ENCODE measurements at places on chromosomes 16 and 17. TPM values are rescaled to one million over a fixed set of nuclear protein-coding genes. Genes with fewer than 3 reads are reported as not detected.

Gene GPR139
- not detected for total RNA-seq

DNA sequence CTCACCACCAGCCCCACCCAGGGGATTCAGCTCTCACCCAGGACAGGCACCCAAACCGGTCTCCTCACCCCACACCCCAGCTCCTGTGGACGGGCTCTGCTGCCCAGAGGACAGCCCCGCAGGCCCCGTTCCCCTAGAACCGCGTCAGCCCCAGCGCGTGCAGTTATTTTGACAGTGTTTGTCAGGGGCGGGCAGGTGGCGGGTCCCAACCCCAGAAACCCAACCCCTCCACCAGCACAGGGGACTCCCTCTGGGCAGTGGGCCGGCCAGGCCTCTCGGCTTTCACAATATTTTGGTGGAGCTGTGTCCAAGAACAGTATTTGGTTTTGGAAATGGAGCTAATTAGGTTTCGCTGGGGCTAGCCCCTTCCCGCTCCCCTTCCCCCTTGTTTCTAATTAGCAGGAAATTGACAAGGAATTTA is 44.8 kb downstream of the BAHCC1 start:
- H3K27ac ChIP-seq, result no peak overlapping the region
- H3K4me1 ChIP-seq, result peaks cover 9% of the 10 kb centered on the region
- no peaks in the 10 kb centered on the region for H3K36me3 ChIP-seq
- H3K27me3 ChIP-seq, result no peaks in the 10 kb centered on the region

Gene PRR15L
- 0.44 TPM for total RNA-seq

Gene MON1B
- 81.9 TPM for total RNA-seq

Gene CRYBA1
- not detected for total RNA-seq

Gene NTN3
- total RNA-seq, result not detected

Gene SLC13A2
- not detected for total RNA-seq

DNA sequence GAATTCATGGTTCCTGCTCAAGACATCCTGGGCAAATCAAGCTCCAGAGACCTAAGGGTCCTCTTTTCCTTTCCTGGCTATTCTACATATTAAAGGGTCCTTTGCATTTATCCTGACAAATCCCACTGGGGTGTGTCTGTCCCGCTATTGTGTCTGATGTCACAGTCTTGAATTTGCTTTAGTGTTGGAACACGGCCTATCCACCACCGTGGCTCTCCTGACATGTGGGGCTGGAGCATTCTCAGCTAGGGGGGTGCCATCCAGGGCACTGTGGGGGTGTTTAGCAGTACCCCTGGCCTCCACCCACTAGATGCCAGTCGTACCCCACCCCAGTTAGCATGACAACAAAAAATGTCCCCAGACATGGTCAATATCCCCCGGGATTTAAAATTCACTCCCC is 92.9 kb downstream of the IRF8 start:
- H3K4me1 ChIP-seq, result no peaks in the 10 kb centered on the region
- peaks cover 26% of the 10 kb centered on the region for H3K27me3 ChIP-seq
- no peaks in the 10 kb centered on the region for H3K36me3 ChIP-seq
- H3K4me3 ChIP-seq, result no peak overlapping the region
